A549 treated with GW870086 at 1 μM for 4 hours (cell line): ENCODE measurements at places on chromosomes 1 and 21. TPM values are rescaled to one million over a fixed set of nuclear protein-coding genes. Genes with fewer than 3 reads are reported as not detected.

LAD1 gene
- 0.61 to 1.1 TPM (median 0.80 TPM) in 5 replicates for total RNA-seq

UTS2 gene
- not detected in 5 replicates for total RNA-seq

OR2L2 gene
- not detected in 5 replicates for total RNA-seq

CRYAA gene
- not detected in 5 replicates for total RNA-seq

PAFAH2 gene
- 6.1 to 8.5 TPM (median 8.2 TPM) in 5 replicates for total RNA-seq

LCE2A gene
- total RNA-seq: not detected in 5 replicates

FMN2 gene
- 3.7 to 5.5 TPM (median 4.9 TPM) in 5 replicates for total RNA-seq
